RPMI8226 (cell line): ENCODE measurements at places on chromosomes 2 and 18.
A peak's percentile ranks its signal among the peaks of the same experiment; 100 is the strongest.

GRCh38 chr2:232884549-232885263, 14.6 kb downstream of the SNORC start:
- DNase-seq = no peak

DNA sequence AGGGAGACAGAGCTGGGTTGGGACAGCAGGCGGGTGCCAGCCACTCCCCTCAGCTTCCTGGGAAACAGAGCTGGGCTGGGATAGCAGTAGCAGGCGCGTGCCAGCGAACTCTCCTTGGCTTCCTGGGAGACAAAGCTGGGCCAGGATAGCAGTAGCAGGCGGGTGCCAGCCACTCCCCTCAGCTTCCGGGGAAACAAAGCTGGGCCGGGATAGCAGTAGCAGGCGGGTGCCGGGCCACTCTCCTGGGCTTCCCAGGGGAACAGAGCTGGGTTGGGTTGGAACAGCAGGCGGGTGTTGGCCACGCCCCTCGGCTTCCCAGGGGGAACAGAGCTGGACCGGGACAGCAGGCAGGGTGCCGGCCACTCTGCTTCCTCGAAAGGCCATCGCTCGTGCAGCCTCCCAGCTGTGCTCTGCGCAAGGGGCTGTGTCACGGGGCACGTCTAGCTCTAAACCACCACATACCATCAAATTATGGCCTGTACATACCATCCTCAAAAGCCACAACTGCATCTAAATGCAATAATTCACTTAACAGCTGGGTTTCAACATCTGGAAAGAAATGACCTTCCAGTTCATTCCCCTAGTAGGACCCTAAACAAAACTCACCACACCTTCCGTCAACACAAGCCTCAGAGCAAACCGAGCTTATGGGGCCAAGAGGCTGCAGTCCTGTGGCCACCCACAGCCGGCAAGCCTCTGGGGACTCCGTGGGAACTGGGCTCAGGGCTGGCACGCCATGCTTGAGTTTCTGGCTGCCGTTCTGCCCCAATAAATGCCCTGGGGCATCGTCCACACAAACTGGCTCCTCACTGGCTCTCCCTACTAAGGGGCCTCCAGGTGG, 228.3 kb downstream of the TWIST2 start:
- DNase-seq = no peak

- no peak for DNase-seq
Observed at GRCh38 chr2:128322715-128323554, 4.3 kb upstream of the HS6ST1 start.

DNA sequence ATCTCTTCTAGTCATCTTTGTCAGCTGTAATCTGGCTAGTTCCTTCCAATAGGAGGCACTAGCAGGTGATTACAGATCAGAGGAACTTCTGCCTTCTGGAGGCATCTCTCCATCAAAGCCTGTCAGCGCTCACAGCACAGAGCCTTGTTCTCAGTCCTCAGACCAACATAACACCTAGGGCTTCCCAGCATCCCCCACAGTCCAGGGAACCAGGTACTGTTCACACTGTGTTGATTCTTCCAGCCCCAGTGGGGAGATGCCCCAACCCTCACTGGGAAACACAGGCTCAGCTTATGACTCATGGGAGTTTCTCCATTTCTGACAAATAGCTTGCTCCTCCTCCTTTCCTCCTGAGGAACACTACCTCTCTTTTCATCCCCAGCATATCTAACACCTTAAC, 601.7 kb downstream of the CBLN2 start:
- no peak for DNase-seq

GRCh38 chr2:212409560-212409959, 129.0 kb downstream of the ERBB4 start:
- DNase-seq = no peak

GRCh38 chr2:160269365-160269764, 69.3 kb upstream of the ITGB6 start:
- DNase-seq = no peak

- no peak for DNase-seq
Observed at GRCh38 chr2:230541934-230542380, 126.0 kb downstream of the SP100 start.

- DNase-seq = peak; percentile 12
Observed at GRCh38 chr18:54647176-54647575, 56.1 kb downstream of the DYNAP start.

DNA sequence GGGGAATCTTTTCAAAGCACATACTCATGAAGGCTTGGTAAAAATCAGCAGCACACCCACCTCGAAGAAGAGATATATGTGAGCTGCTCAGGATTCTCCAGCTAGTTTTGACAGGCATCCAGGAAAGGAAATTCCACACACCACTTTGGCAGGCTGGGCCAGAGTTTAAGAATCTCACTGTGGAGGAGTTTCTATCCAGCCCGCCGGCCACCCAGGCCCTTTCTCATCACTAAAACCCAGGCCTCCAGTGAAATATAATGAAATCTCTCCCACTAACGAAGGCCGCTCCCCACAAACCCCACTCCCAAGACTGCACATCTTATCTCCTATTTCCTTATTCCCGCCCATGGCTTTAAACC, 202.0 kb downstream of the GLI2 start:
- no peak for DNase-seq

GRCh38 chr18:49819823-49820671, 6.7 kb upstream of the ACAA2 start:
- DNase-seq = peak; percentile 7

DNA sequence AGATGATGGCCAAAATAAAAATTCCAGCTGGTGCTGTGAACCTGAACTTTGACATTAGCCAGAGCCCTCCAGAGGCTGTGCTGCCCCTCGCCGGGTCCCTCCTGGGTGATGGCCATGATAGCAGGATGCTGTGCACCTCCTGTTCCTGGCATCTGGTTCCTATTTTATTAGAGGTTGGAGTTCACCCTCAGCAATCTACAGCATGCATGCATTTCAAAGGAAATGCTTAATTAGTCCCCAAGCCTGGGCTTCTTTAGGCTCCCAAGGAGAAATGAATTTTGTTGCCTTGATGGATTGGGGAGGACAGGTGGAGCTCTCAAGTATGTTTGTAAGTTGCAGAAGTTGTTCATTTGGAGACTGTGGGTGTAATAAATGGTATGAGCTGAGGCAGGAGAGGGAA, 166.9 kb downstream of the GLI2 start:
- DNase-seq = no peak

GRCh38 chr2:227536445-227536844, 62.2 kb upstream of the SCYGR2 start:
- DNase-seq = peak; percentile 5

DNA sequence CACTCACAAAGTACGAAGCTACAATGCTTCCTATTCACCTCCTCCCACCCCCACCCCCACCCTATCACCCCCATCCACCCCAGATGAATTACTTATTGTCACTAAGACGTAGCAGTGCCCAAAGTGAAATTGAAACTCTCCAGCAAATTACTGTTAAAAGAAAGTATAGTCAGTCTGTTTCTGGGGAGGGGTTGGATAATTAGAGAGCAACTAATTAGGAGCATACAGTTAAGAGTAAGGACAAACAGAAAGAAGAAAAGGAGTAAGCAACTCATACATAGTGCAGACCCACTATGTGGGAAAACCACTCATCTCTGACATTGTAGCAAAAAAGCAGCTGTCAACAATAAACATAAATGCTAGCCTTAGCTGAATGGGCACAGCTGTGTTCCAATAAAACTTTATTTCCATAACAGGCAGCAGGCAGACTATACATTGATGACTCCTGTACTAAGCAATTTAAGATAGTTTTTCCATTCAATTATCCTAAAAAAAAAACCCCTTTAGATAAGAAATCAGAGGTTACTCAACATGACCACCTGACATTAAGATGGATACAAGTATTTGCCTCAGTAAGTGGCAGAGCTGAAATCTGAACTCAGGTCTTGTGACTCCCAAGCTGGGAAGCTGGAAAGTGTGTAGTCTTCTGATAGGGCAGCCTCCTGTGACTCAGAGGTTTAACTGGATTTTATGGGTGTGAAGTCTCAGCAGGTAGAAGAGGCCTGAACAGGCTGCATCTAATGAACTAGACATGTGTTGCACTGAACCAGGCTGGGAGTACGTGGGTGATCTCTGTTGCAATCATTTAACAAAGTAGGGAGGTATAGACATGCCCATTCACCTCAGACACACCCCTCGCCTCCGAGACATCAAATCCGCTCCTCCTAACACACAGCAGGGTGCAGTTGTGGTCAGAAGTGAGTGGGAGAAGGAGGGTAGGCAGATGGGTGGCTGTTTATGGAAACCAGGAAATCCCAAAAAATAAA, 171.8 kb upstream of the KLF7 start:
- peak; percentile 49 for DNase-seq

GRCh38 chr2:237864444-237864931, 5.1 kb downstream of the RAMP1 start:
- DNase-seq = no peak

DNA sequence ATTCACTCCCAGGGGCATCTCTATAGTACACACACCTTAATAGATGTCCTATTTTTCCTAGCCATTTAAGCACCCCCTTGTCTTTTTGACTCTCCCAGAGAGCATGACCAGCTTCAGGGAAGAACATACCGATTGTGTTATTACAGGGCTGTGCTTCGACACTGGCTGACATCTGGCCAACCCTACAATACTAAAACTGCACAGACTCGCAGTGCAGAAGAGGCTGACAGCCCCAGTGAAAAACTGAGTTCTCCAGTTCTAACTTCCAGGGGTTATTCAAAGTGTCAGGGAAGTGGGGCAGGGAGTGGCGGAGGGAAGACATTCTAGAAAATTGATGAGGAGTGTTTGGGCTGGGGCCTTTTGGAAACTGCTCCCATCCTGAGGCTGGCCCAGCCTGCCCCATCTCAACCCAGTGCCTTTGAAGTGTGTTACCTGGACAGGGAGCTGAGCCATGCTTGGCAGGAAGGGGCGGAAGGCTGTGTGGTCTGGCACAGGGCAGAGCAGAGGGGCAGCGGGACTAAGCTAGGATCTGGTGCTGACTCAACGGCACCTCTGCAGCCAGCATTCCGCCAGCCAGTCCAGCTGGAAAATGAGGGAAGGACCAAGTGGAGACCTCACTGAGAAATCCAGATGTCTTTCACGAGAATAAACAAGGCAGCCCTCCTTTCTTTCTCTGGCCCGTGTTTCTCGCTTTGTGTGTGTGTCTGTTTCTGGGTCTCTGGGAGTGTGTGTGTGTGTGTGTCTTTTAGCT, 15.4 kb upstream of the IGFBP5 start:
- no peak for DNase-seq

DNA sequence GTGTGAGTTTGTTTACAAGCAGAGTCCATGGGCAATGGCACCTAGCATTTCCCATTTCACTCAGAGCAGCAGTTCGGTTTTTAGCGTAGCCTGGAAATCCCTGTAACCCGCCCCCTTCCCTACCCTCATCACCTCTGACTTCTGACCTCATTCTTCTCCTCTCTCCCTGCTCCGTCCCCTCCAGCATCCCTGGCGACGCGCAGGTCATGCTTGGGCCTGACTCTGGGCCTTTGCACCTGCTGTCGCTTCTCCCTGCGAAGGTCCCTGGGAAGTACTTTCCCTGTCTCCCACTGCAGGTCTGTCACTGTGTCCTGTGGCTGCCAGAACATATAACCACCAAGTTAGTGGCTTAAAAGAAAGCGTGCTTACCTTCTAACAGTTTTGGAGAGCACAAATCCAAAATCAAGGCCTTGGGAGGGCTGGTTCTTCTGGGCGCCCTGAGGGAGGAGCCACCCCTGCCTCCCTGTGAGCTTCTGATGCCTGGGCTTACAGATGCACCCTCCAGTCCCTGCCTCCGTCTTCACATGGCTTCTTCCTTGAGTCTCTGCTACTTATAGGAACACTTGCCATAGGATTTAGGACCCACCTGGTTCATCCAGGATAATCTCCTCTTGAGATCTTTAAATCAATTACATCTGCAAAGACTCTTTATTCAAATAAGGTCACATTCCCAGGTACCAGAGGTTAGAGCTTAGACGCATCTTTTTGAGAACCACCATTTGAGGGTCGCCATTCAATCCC, 8.1 kb upstream of the RAB17 start:
- no peak for DNase-seq

- DNase-seq = no peak
Observed at GRCh38 chr18:31672628-31673135, 11.7 kb downstream of the B4GALT6 start.

DNA sequence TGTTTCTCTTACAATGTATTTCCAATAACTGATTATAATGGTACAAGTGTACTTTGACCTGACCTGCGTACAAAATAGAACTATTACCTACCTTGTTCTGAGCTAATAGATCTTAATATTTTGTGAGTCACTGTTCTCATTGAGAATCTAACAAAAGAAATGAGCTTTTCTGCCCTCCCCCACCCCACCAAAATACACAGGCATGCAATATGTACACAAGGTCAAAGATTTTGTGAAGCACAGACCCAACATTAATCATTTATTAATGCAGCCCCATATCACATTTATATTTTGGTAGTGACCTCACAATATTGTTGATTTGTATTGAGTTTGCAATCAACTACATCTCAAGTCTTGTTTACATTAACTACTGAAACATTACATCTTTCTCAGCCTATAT, 86.5 kb downstream of the CDH20 start:
- DNase-seq = no peak

- DNase-seq = no peak
Observed at GRCh38 chr2:229257985-229258384, 13.1 kb downstream of the PID1 start.

DNA sequence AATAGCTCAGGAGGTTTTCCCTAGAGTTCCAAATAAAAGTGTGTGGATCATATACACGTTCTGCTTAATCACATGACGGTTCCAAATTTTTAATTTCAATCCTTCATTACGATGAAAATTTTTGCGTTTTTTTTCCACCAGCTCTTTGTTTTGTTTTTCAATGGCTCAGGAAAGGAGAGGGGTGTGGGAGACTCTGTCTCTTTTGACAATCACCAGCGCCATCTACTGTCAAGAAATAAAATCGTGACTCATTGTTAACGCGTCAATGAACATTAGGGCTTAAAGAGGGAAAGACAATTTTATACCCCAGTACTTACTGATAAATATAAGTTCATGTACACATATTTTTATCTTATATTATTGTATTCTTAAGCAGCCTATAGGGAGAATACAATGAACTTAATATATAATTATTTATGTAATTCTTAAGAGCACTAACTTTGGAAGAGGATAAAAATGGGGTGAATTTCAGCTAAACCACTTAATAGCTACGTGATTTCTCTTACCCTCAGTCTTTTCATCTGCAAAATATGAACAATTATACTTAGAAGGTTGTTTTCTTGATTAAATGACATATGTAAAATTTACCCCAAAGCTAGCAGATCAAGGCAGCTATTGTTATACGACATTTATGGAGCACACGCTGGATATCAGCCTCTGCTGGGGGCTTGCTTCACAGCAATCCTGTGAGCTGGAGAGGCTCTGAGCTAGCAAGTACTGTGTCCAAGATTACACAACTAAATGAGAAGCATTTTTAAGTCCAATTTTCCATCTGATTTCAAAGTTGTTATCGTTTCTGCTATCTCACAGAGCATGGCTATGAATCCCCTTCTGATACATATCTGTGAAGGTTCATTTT, 47.4 kb upstream of the RMDN2 start:
- DNase-seq = peak; percentile 72

DNA sequence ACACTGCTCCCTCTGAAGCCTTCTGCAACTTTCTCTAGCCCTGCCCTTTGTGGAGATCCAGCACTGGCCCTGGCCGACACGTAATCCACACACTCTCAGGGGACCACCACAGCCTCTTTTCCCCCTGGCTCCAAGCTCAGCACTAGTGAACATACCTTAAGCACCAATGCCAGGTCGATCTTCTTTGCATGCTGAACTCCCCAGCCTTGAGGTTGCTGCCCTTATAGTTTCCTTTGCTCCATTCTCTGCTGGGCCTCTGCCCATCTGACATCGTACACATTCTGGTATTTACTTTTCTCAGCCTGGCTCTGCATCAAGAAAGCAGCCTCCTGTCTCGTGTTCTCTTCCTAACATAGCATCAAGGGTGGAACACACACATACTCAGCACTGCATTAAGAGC, 361.5 kb downstream of the LPIN1 start:
- DNase-seq = no peak
